ENCODE measurements at places on chromosomes 6 and 20.

- no peak for DNase-seq
Observed at GRCh38 chr20:8578161-8578865, 446.2 kb downstream of the PLCB1 start.

- DNase-seq, result no peak
Observed at GRCh38 chr20:35319192-35319870, 27.1 kb upstream of the FAM83C start.

DNA sequence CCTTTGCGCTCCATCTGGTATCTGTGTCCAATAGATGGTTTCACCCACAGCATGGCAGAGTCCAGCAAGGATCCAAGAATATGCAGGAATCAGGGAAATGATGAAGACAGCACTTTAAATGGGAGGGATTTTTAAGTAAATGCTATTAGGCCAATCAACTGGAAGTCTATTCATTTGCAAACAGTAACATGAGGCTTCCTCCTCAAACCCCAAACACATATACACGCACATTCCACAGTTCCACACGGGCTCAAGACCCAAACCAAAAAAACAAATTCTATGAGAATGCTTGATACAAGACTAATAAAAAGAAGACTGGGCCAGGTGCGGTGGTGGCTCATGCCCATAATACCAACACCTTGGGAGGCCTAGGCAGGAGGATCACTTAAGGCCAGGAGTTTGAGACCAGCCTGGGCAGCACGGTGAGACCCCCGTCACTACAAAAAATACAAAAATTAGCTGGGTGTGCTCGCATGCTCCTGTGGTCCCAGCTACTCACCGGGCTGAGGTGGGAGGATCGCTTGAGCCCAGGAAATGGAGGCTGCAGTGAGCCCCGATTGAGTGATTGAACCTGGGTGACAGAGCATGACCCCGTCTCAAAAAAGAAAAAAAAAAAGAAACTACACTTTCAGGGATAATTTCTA is 21.9 kb upstream of the TFAP2C start:
- no peak for DNase-seq

DNA sequence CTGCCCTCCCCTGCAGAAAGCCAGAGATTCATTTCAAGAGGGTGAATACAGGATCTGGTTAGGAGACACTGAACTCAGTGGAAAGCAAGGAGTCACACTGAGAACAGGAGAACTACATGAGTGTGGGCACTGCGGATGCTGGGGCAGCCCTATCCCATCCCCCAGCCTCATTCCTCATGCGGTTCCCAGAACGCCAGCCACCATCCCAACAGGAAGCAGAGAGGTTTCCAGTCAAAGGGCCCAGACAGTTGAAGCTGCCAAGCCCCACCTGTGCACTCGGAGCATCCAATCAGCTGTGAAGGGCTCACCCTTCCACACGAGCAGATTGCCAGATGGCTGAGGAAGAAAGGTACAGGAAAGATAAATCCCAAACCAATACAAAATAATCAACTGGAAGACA is 50.7 kb upstream of the PRND start:
- no peak for DNase-seq

- DNase-seq, result no peak
Observed at GRCh38 chr6:118843685-118844390, 50.1 kb upstream of the ASF1A start.

GRCh38 chr6:131545317-131545716 is 27.7 kb upstream of the ARG1 start:
- no peak for DNase-seq

GRCh38 chr6:160742090-160742489 is 40.0 kb downstream of the PLG start:
- DNase-seq, result no peak

- no peak for DNase-seq
Observed at GRCh38 chr6:142954844-142955243, 9.9 kb upstream of the HIVEP2 start.

All from activated T-cell treated with anti-CD3 and anti-CD28 coated beads, Interleukin-2, amount 50 U/mL, for 48 hours (primary cell).